ENCODE measurements at places on chromosomes 7 and 10. TPM values are rescaled to one million over a fixed set of nuclear protein-coding genes. Genes with fewer than 3 reads are reported as not detected.

DNA sequence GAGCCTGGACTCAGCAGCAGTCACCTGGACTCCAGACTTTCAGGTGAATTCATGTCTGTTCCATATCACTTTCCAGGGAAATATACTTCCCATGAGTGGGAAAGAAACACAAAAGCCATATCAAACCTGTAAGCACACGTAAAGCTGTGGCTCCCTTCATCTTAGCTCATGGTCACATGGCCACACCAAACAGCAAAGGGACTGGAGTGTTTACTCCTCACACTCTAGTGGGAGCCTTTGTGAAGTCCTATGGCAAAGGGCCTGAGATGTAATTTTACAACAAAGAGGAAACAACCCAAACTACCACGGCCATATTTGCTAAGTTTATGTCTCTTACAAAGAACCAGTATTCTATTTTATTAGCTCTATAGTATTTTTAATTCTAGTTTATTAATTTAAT, 16.3 kb downstream of the SFTPA1 start:
- no peaks in the 10 kb centered on the region for H3K27me3 ChIP-seq
- H3K4me1 ChIP-seq, result no peaks in the 10 kb centered on the region
- no peak for DNase-seq
- H3K4me3 ChIP-seq, result no peak overlapping the region
- H3K27ac ChIP-seq, result no peak overlapping the region
- no peaks in the 10 kb centered on the region for H3K36me3 ChIP-seq

Gene CYTH3
- total RNA-seq, result 29.1 TPM

Gene ENO4
- not detected for total RNA-seq

Gene RTKN2
- 36.2 TPM for total RNA-seq
